WERI-Rb-1 (cell line): ENCODE measurements at places on chromosomes 4 and X.

GRCh38 chrX:36908801-36909675 lies 99.1 kb upstream of the FAM47C start:
- DNase-seq: no peak

- DNase-seq: no peak
These were observed at the start of gene HEPH for GRCh38 chrX:66163849-66164411. TSS of gene HEPH (plus strand) at chrX:66164247. CDS start at chrX:66170571, 6,324 bp downstream.

GRCh38 chr4:182764642-182765041 lies 152.5 kb downstream of the DCTD start:
- DNase-seq: no peak

DNA sequence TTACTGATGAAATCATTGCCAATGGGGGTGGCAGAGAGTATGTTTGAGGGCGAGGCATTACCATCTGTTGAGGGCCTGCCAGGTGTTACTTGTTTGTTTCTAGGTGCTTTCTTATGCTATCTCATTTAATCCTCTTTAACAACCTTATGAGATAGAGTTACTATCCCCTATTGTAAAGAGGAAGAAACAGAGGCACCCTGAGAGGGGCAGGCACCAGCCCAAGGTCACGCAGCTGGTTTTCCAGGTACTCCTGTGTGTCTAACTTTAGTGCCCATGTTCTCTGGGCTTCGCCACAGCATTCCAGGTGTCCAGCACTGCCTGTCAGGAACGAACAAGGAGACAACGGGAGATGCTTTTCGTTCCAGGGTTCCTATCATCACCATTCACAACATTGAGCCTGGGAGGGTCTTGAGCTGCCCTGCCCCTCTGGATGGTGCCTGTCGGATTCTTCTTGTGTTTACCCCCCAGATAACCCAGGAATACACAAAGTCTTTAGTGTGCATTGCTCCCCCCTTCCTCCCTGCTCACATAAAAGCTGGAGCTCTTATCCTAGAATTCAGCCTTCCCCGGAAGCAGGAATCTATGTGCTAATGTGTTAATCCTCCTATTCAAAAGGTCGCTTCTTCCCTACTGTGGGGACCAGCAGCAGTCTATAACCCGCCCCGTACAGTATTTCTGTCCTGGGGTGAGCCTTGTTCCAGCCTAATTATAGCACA lies 24.9 kb upstream of the GPC4 start:
- DNase-seq: no peak

- no peak for DNase-seq
These were observed 4.8 kb downstream of the NDP start for GRCh38 chrX:43968359-43968781.

DNA sequence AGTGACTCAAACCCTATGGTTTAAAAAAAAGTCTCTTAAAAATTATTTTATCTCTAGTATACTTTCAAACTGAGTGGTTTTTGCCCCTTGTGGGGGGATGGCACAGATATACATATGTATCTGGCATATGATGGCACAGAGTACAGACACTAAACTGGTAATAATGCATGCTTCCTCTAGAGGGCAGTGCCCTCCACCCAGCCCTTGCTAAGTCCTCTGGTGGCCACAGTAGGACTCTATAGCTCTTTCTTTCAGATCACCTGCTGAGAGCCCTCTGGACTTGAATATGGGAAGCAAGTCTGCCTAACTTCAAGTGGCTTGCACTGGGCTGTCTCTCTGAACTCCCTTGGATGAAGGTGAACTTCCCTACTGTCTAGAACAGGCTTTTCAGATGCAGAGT lies 66.3 kb downstream of the TSPAN7 start:
- peak; percentile 33 for DNase-seq

GRCh38 chr4:124708517-124709300 lies 3.8 kb downstream of the ANKRD50 start:
- DNase-seq: no peak

GRCh38 chr4:123976285-123976684 lies 579.7 kb downstream of the SPRY1 start:
- no peak for DNase-seq

- DNase-seq: no peak
These were observed 26.5 kb downstream of the RELL1 start for GRCh38 chr4:37659696-37660095.

GRCh38 chr4:87171944-87172343 lies 48.5 kb downstream of the KLHL8 start:
- no peak for DNase-seq

DNA sequence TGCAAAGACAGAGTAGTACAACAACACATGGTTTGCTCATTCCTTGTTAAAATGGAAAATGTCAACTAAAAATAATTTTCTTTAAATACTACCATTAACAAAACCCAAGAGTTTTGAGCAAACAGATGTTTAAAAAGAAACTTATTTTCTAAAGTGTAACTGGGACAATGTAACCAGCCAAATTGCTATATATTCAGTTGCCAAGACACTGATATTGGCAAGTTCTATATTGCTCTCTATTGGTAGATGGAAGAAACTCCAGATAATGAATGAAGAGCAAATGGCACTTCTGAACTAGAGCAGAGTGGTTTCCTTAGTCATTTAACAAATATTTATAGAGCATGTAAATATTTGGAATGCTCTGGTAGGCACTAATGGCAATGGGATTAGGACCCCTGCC lies 966.2 kb downstream of the RPA4 start:
- no peak for DNase-seq

GRCh38 chrX:27915617-27916016 lies 65.6 kb downstream of the DCAF8L1 start:
- DNase-seq: no peak

GRCh38 chr4:28686618-28687017 lies 1826.0 kb downstream of the STIM2 start:
- peak; percentile 80 for DNase-seq

DNA sequence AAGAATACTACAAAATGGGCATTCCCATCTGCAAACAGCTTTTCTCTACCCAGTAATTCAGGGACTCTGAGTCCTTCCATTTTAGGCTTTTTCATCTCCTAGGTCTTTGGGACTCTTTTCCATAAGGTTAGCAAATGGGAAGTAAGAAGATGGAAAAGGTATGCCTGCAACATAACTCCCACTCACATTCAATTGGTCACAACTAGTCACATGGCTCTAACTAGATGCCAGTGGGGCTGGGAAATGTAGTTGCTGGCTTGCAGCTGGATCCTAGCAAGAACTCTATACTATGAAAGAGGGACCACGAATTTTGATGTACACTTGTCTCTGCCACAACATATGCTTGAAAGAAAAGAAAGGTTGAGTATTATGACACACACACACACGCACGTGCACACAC lies 954.9 kb upstream of the FTHL17 start:
- DNase-seq: no peak

DNA sequence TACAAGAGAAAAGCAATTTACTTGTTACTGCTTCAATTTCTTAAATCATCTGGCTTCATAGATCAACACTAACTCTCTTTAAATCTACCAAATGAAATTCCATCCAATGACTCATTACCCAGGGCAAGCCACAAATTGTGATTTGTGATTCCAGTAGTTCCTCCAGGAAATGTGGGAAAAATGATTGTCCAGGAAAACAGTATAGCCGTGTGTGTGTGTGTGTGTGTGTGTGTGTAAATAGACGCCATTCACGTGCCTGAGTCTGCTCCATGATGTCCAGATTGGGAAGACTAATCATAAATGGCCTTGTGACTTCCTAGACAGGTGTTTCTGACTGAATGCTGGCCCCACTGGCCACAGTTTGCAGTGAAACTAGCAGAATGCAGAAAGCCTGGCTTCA lies 121.3 kb downstream of the HS6ST2 start:
- DNase-seq: no peak

GRCh38 chr4:73653695-73654106 lies 33.5 kb upstream of the RASSF6 start:
- peak; percentile 11 for DNase-seq

- DNase-seq: no peak
These were observed 13.9 kb upstream of the GABRB1 start for GRCh38 chr4:47017494-47017893.

- DNase-seq: no peak
These were observed 2.8 kb downstream of the AREG start for GRCh38 chr4:74447636-74448233.

GRCh38 chr4:100100985-100101384 lies 89.3 kb downstream of the DDIT4L start:
- no peak for DNase-seq

GRCh38 chrX:110097920-110098319 lies 95.0 kb downstream of the TMEM164 start:
- no peak for DNase-seq

DNA sequence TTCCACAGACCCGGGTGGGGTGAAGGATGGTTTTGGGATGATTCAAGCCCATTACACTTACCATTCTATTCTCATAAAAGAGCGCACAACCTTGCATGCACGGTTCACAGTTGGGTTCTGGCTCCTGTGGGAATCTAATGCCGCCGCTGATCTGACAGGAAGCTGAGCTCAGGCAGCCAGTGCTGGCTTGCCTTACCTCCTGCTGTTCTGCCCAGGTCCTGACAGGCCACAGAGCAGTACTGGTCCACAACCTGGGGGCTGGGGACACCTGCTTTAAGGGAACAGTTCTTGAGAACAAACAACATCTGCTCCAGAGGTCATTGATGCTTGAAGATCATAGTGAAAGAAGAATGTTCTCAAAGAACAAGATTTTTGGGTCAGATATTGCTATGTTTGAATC lies 8.0 kb upstream of the HS3ST1 start:
- no peak for DNase-seq

DNA sequence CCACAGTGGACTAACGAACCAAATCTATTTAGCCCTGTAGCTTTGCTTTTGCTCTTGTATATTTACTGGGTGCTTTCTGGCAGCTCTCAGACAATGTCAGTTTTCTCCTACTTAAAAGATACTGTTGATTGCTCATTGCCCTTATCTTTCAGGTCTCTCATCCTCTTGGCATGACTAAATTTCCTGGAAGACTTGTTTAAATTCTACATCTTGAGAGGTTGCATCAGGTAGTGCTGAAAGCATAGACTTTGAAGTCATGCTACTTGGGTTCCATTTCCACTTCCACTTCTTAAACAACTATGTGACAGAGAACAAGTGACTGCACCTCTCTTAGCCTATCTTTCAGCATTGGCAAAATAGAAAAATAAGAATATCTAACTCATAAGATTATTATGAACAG lies 8.4 kb downstream of the TDO2 start:
- DNase-seq: no peak

DNA sequence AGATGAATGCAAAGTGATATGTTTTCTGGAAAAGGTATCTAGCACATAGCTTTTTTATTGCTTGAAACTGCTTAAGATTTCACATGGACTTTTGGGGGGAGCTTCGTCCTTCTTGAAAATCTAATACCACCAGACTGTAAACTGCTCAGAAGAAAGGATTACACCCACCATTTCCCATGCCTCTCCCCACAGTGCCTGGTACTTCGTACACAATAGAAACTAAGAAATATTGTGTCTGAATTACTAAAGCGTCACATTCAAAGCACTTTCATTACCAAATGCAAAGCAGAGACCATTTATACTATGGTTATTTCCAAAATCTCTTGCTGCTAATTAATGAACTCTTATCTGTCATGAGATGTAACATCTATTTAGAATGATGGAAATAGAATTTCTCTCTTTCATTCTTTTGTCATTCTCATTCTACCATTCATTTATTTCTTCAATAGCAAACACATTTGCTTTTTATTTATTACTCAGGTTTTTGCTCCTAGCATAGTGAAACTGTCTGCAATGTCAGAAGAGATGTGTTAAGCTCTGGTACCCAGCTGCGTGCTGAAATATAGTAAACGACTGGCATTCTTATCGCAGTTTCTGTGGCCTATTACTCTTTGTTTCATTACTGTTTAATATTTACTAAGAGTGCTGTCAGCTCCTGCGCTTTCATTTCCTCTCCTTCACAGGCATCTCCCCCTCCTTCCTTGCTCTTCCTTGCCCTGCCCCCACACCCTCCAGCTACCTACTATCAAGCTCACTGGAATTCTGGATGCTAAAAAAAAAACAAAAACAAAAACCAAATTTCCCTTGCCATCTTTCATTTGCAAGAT lies 51.4 kb upstream of the RAPGEF2 start:
- no peak for DNase-seq

DNA sequence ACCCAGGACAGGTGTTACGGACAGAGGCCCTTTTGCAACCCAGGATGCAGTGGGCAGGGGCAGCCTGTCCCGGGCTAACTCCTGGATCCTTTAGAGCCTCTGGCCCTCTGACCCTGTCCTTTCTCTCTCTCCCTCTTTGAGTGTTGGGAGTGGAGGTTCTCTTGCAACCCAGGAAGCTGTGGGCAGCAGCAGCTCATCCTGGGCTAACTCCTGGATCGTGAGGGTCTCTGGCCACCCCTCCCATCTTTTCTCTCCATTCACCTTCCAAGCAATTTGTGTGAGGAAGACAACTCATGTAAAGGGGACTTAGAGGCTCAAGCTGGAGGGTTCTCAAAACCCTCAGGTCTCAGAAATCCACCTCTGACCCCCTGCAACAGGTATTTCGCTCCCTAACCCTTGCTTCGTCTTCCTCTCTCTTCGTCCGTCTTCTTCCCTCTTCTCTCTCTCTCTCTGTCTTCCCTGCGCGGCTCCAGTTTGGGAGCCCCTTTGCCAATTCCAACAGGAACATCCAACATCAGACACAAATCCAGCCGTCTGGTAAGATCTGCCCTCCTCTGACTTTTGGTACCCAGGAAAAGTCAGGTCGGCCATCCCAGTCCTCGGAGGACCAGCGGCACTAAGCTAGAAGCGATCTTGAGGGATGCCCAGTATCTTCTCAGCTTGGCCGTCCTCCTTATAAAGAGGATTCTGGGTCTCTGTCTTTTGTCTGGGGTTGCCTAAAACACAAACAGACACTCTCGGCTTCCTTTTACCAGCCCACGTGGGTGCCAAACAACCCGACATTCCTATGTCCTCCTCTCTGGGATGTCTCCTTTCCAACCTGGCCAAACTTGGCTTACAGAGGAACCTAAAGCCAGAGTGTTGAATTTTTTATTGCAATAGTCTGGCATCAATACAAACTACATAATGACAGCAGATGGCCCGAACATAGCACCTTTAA lies 7.9 kb downstream of the ASMTL start:
- peak; percentile 3 for DNase-seq

DNA sequence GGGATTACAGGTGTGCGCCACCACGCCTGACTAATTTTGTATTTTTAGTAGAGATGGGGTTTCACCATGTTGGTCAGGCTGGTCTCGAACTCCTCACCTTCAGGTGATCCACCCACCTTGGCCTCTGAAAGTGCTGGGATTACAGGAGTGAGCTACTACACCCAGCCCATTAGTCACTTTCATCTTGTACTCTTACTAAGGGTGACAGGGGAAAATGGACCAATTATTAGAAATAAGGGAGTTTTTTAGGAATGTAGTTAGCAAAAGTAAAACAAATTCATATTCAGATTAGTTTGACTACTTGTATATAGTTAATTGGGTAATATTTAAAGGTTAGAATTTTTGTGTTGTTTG lies 26.1 kb downstream of the SMARCA5 start:
- DNase-seq: no peak

GRCh38 chr4:120617171-120617570 lies 305.4 kb downstream of the PRDM5 start:
- DNase-seq: no peak

- no peak for DNase-seq
These were observed 73.9 kb downstream of the NSG1 start for GRCh38 chr4:4460759-4461158.

- no peak for DNase-seq
These were observed 28.3 kb upstream of the MAP9 start for GRCh38 chr4:155405059-155405458.

- no peak for DNase-seq
These were observed 97.2 kb downstream of the ADAMTS3 start for GRCh38 chr4:72471816-72472215.
